ENCODE measurements at places on chromosomes 13 and 19. TPM values are rescaled to one million over a fixed set of nuclear protein-coding genes. Genes with fewer than 3 reads are reported as not detected.

The ZNF813 gene
- total RNA-seq, result 4.6 TPM

The NLRP12 gene
- total RNA-seq, result not detected

GRCh38 chr13:74708629-74709028 lies 574.4 kb upstream of the KLF12 start:
- DNase-seq, result no peak

DNA sequence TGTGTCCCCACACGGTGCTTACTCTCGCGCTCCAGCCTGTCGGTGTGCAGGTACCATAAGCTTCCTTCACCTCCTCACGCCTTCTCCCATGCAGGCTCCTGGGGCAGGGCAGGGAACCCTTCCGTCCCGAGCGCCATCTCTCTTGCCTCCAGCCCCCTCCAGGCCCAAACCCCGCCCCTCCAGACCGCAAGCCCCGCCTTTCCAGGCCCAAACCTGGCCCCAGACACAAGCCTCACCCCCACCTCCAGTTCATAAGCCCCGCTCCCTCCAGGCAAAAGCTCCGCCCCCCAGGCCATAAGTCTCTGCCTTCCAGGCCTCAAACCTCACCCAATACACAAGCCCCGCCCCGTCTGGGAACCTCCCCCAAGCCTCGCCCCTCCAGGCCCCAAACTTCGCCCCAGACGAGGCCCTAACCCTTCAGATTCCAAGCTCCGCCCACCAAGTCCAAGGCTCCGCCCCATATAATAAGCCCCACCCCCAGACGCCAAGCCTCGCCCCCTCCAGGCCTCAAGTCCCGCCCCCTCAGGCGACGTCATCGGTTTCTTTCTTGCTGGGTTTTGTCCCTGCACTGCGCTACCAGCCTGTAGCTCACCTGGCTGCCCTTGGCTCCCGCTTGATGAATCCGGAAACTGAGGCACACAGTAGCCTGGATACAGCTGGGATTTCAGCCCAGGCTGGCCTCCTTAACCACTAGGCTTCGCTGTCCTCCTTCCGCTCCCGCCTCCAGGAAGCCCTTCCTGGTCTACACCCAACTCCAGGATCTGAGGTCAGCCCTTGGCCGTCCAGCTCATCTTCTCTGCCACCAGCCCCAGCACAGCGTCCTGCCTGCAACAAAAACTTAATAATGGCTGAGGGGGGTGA lies 16.1 kb downstream of the MKNK2 start:
- DNase-seq, result peak; percentile 71

The SOHLH2 gene
- total RNA-seq, result not detected

The IFNL3 gene
- total RNA-seq, result not detected

- no peak for DNase-seq
Measured at GRCh38 chr13:28618230-28618994, 40.5 kb upstream of the POMP start.

DNA sequence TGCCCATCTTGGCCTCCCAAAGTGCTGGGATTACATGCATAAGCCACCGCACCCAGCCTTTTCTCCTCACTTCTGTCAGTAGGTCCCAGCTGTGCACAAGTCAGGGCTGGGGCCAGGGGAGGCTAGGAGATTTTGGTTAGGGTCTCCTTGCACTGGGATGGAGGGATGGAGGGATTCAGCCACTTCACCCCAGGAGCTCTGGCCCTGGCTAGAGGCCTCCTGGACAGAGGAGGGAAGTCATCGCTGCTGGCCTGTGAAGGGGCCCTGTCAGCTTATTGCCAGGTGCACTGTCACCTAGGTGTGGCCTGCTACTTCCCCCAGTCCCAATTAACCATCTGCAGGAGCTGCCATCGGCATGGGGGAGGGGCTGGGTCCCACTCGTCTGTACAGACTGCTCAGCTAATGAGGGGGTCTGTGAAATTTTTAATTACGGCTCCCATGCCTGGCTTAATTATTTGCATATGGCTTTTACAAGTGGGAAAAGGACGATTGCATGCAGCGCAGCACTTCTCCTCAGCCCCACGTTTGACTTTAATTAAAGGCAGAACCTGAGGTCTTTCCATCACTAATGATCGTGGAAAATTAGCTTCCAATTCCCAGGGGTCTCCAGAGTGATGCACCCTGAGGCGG lies 52.4 kb downstream of the CHST8 start:
- DNase-seq, result no peak

The CLEC4M gene
- total RNA-seq, result not detected

DNA sequence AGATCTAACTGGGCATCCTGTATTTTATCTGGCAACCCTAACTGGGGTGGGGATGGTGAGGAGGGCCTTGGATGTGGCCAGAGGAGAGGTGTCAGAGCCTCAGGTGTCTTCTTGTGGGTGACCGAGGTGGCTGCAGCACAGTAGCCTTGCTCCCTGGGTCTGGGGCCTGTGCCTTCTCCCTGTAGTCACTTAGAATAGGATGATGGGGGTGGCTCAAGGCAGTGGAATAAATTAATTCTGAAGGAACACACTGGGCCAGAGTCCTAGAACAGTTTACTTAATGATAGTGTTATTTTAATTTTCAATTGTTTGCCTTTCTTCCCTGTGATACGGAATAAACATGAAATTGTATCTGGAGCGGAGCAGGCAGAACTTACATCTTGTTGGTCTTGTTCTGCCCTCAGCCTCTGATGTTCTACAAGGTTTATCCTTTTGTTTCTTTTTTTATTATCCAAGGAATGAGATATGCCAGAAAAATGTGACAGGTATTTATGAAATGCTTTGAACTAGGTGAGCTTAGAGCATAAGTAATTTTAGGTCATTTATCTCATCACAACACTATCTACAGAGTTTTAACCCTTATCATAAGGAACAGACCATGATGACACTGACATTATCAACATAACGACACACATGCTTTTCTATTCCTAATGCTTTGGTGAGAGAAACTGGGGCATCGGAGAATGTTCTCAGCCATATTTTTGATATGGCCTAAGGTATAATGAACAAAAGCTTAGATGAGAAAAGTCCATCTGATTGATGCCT lies 51.4 kb downstream of the LRCH1 start:
- no peak for DNase-seq

DNA sequence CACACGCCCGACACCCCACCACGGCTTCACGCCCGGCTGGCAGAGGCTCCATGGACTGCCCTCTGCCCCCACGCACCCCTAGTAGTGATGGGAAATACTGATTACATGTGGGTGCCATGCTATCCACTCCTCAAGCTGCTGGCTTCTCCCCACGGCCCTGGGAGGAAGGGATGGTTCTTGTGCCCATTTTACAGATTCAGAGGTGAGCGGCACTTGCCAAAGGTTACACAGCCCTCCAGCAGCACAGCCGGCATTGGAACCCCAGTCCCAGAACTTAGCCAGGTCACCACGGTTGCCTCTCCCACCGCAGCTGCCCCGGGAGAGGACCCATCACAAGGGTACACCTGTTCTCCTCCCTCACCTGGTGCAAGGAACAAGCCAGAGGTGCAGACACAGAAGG lies 13.2 kb downstream of the LRRC4B start:
- no peak for DNase-seq

- no peak for DNase-seq
Measured at GRCh38 chr19:33622809-33623511, 1.2 kb downstream of the CHST8 start.

The HIPK4 gene
- total RNA-seq, result not detected

The SERTAD1 gene
- total RNA-seq, result 9.7 TPM

GRCh38 chr19:29673451-29674371 lies 8.4 kb downstream of the PLEKHF1 start:
- DNase-seq, result no peak

The CNN1 gene
- not detected for total RNA-seq

DNA sequence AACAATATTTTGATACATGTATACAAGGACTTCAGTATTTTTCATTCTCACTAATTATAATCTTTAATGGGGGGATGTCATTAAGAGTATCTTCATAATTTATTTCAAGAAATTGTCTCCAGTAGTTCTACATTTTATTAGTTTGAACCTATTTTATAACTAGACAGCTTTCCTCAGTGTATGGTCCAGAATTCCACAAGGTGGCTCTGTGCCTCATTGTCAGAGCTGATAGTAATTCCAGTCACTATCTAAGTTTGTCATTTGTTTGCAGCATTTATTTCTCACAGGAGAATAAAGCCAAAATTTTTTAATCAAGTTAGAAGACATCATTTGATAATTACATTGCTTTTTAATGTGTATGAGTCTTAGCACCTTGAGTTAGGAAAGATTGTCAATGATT lies 1633.0 kb upstream of the PCDH20 start:
- no peak for DNase-seq

The TTC9B gene
- not detected for total RNA-seq

The TMEM143 gene
- total RNA-seq, result 21.7 TPM

- no peak for DNase-seq
Measured at GRCh38 chr19:39692822-39693221, 11.5 kb upstream of the LGALS14 start.

DNA sequence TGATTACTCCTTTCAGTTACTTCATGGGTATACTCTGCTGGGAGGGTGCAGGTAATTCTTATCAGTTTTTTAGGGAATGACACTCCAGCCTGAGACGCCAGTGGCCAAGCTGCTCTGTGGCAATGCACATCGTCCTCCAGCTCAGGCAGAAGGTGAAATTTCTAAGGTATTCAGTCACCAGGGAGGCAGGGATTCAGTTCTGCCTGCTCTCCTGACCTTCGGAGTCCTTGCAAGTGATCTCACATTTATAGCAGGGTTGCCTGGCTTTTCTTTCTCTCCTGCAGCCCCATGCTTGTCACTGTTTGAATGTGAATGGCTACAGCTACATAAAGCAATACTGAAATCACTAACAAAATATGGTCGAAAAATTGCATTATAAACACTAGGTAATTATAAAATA lies 1447.5 kb downstream of the EFNB2 start:
- DNase-seq, result no peak

GRCh38 chr19:28981518-28981917 lies 231.4 kb downstream of the UQCRFS1 start:
- no peak for DNase-seq

The AP1M2 gene
- total RNA-seq, result not detected

DNA sequence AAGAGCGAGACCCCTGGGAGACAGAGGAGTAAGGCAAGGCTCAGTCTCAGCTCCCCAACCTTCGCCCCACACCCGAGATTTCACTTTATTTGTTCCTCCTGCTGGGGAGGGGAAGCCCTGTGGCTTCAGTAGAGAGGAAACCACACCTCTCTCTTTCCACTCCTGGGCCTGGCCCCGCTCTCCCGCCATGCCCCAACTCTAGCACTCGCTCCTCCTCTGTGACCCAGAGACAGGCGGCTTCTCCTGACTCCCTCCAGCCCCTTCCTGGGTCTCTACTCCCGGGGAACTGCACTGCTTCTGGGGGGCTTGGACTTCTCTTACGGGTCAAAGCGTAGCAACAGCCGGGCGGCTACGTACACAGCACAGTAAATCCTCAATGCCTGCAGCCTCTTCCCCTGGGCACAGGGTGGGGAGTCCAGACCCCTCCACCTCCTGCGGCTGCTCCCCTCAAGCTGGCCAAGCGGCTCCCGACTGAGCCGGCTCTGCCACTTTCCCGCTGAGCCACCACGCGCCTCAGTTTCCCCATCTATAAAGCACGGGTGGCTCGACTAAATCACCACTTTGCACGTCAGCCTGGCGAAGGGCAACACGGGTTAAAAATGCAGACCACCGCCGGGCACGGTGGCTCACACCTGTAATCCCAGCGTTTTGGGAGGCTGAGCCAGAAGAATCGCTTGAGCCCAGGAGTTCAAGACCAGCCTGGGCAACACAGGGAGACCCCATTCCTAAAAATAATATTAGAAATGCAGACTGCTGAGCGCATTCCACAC lies 1.4 kb downstream of the RNF126 start:
- DNase-seq, result peak; percentile 81

DNA sequence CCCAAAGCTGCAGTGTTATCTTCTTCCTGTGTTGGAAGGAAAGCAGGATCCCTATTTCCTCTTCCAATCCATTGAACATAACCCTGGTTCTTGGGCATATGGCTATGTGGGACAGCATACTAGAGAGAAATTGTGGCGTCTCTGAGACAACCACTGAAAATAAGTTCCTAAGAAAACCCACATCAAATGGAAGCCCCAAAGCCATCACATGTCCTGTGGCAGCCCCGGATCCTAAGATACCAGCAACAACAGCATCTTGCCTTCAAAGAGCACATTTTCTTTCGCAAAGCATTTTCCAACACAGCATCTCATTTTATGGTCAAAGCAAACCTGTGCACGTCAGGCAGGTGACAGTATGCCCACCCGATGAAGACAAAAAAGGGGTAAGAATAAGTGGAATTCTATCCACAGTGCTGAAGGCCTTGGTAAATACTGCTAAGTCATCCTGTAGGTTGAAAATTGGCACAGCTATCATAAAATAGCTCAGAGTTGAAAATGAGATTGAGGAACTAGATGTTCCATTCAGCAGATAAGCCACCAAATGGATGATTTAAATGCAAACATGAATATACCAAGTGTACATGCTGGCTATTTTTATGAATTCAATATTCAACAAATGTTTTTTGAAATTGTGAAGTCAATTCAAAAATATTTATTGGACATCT lies 232.2 kb downstream of the DLEU7 start:
- DNase-seq, result peak; percentile 54

GRCh38 chr13:78638216-78638615 lies 20.7 kb downstream of the OBI1 start:
- DNase-seq, result no peak

DNA sequence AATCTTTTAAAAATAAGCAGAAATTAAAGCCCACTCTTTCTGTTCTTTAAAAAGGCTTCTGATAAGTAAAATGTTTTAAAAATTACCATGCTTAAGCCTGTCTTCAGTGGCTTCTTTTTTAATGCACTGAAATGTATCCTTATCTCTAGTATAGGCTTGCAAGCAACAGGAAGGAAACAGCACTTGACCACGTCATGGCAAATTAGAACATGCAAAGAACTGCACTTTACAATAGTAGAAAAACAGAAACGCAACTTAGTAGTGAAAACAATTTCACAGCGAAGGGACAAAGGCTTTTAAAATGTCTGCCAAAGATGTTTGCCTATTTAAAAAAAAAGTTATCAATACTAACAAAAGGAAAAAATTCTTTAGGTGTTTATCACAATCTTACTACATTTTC lies 36.3 kb downstream of the ELF1 start:
- peak; percentile 80 for DNase-seq

The ZNF490 gene
- total RNA-seq, result 15.1 TPM

GRCh38 chr13:28110414-28110813 lies 10.0 kb upstream of the FLT3 start:
- DNase-seq, result no peak

DNA sequence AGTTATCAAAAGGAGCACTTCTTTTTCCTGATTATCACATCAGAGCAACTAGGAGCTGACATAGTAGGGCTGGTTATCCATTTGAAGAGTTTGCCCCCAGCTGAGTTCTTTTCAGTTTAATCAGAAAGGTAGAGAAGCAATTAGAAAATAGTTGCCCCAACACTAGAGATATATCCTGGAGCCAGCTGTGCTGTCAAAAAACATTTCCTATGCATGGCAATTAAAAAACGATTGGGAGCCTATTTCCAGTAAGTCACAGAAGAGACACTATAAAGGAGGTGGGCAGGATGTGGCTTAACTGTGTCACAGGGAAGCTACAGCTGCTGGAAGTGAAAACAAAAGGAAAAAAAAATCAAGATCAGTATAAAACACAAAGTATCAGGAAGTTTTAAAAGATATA lies 155.7 kb upstream of the SLITRK1 start:
- DNase-seq, result peak; percentile 6

GRCh38 chr19:33662391-33663092 lies 40.8 kb downstream of the CHST8 start:
- no peak for DNase-seq

GRCh38 chr13:47437406-47437805 lies 540.6 kb upstream of the HTR2A start:
- DNase-seq, result no peak
